Stomach (tissue), 19 donors: ENCODE measurements at places on chromosomes 4 and X.

GRCh38 chr4:147683188-147683591 is 773 bp downstream of the PRMT9 start:
- peak; percentile 67 for DNase-seq

DNA sequence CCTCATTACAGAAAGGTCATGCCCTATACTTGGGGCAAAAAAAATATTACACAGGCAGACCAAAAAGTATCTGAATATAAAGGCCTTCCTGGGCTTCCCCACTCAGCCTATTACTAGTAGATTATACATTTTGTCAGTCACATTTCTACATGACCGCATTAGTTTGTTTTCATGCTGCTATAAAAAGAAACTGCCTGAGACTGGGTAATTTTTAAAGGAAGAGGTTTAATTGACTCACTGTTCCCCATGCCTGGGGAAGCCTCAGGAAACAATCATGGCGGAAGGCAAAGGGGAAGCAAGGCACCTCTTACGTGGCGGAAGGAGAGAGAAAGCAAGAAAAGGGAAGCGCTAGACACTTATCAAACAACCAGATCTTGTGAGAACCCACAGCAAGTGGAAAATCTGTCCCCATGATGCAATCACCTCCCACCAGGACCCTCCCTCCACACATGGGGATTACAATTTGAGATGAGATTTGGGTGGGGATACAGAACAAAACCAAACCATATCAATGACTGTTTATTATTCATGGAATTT is 1312.0 kb downstream of the PCDH7 start:
- no peak for DNase-seq

GRCh38 chr4:140809676-140810075 is 53.5 kb upstream of the TBC1D9 start:
- no peak for DNase-seq

- DNase-seq, result no peak
These were observed 230.9 kb downstream of the C4orf33 start for GRCh38 chr4:129326571-129327460.
